Urinary bladder (tissue), 4 donors: ENCODE measurements at places on chromosomes 3 and 15.

- no peak for DNase-seq
These were observed 403.1 kb upstream of the TGFBR2 start for GRCh38 chr3:30203301-30203700.

- DNase-seq = no peak
These were observed 2.4 kb downstream of the SLCO3A1 start for GRCh38 chr15:91855684-91856489.

GRCh38 chr3:177750436-177750835, 553.2 kb upstream of the TBL1XR1 start:
- DNase-seq = no peak

DNA sequence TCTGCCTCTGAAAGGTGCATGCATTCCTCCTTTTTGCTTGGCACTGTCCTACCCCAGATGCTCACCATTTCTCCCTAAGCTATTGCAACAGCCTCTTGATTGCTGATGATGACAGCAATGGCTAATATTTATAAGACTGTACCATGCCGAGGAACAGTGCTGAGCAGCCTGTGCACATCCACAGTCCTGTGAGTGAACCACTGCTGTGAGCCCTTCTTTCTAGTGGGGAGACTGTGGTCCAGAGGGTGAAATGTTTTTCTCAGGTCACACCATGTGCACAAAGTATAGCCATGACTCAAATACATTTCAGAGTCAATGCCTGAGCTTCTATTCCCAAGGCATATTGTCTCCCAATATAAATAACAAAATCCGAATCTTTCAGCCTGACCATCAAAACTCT, 231.2 kb upstream of the LRTM1 start:
- no peak for DNase-seq

DNA sequence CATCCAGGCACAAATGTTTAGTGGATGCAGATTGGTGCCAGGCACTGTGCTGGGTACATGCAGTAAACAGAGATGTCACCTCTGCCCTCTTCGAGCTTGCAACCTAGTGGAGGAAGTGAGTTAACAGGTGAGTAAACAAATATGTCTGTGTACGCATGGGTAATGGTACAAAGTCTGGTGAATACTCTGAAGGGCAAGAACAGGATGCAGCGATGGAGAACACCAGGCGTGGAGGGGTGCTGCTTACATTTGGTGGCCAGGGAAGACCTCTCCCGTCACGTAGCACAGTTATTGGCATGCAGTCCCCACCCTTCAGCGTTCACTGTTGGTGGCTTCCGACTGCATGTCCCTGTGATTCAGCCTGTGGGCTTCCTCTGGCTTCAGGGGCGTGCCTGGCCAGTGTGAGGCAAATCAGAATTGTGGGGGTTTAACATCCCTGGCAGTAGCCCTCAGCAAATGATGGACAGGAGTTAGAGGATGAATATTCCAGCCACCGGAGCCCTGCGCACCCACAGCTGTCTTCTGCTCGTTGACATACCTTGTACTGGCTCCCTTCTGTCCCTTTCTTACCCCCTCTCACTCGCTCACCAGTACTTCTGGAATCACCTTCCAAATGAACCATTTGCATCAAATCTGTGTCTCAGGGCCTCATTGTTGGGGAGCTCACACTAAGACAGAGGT, 9.1 kb upstream of the HDAC11 start:
- no peak for DNase-seq

GRCh38 chr3:77376511-77376910, 336.6 kb downstream of the ROBO2 start:
- no peak for DNase-seq
